ENCODE measurements at places on chromosomes 7 and 10. TPM values are rescaled to one million over a fixed set of nuclear protein-coding genes. Genes with fewer than 3 reads are reported as not detected.

DNA sequence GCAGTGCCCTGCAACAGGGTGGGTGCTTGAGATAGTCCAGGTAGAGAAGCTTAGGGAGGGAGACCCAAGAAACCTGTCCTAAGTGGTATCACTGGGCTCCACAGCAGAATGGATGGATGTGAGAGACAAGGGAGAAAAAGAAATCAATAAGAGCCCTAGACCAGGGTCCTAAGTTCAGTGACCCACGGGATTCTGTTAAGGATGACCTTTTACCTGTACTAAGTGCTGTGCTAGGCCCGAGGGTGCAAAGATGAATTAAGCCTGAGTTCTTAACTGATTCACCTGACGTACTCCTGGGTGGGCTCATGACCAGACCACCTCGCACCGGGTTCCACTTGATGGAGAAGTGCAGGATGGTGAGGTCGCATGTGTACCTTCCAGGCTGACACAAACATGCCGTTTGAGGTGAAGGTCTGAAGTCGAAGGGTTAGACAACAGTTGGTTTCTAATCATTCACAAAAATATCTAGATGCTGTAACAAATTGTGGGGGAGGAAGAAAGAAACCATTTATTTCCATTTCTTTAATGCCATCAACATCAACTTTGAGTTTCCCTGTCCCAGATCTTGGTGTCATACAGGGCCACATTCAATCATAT lies 166.5 kb downstream of the HERPUD2 start:
- no peak for DNase-seq

- no peak for DNase-seq
Measured at GRCh38 chr10:110404825-110405224, 92.9 kb upstream of the DUSP5 start.

GRCh38 chr7:25894902-25895791 lies 256.9 kb upstream of the NFE2L3 start:
- DNase-seq, result no peak

- DNase-seq, result no peak
Measured at GRCh38 chr10:99894613-99895012, 112.2 kb downstream of the ABCC2 start.

DNA sequence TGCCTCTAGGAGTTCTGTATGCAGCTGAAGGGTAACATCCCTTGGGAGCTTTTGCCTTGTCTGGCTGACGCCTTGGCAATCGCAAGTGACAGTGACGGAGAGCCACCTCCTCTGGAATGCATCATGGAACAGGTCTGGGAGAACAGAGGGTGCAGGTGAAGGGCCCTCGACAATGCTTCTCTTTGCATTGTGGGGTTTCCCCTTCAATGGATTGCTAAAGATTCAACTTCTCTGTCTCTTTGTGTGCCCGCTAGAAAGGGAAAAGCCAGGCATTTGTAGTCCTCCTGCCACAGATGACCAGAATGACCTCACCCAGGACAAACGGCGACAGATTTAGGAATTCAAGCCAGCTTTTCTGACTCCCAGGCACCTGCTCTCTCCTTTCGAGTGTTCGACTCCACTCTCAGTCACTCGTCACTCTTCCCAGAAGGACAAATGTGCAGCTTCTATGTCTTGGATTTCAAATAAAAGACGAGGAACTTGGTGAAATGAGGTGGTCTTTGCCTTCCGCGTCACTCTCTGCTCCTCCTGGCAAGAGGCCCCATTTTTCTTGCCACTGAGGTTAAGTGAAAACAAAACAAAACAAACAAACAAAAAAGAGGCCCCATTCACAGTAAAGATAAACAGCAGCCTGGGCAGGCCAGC lies 26.1 kb downstream of the IL2RA start:
- DNase-seq, result no peak

GRCh38 chr7:79403879-79404278 lies 49.6 kb downstream of the MAGI2 start:
- DNase-seq, result no peak

DNA sequence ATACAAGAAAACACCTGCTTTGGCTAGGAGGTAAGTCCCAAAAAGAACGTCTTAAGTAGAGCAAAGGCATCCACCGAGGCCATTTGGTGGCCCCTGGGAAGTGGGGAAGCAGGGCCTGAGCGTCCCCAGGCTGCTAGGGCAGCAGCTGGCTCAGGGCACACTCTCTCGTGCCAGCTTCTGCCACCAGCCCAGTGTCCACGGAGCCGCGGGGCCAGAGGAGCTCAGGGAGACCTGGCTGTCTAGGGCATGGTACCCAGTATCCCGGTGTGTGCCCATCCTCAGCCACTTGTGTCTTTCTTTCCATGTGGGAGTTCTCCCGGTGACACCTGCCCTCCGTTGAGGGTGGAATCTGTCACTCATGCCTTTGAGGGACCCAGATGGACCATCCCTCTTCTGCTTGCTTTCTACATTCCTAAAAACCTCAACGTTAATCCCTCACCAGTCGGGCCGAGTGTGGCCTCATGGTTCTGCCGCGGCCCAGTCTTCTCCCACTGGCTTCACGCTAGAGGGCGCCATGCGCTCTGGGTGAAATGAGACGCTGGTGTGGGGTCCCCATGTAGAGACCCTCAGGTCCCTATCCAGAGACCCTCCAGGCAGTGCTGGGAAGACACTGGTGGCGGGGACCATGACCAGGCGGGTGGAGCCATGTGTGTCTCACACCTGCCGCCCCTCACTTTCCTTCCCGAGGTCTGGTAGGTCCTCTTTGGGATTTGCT lies 9.5 kb upstream of the AP5Z1 start:
- DNase-seq, result no peak

DNA sequence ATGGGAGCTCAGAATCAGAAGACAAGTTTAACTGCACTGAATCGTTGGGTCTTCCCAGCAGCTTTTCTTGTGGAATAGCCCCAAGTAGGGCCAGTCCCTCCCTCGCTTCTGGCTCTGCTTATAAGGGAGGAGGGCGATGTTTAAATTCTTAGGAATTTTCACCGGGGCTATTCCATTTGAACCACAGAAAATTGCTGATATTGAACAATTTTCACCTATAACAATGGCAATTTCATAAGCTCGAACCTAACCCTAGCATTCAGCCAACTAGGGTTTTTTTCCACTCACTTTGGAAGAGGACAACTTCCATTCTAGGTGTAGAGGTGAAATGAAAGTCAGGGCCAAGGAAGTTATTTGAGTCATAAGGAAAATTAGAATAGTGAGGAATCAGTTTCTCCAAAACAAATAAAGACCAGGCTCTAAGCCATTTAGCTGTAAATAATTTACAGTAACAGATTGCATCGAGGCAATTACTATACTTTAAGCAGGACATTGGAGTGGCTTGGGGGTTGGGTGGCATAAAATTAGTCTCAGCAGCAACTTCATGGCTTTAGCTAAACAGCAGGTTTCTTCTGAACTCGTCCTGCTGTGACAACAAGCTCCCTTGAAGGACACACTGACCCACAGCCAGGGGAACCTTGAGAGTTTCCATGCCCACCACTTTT lies 1.5 kb upstream of the ATP6V0A4 start:
- DNase-seq, result no peak

TAS2R4 gene
- 0.14 TPM for total RNA-seq

ADCY1 gene
- 0.08 TPM for total RNA-seq
